ENCODE measurements at places on chromosomes 3 and 15. TPM values are rescaled to one million over a fixed set of nuclear protein-coding genes. Genes with fewer than 3 reads are reported as not detected.

DNA sequence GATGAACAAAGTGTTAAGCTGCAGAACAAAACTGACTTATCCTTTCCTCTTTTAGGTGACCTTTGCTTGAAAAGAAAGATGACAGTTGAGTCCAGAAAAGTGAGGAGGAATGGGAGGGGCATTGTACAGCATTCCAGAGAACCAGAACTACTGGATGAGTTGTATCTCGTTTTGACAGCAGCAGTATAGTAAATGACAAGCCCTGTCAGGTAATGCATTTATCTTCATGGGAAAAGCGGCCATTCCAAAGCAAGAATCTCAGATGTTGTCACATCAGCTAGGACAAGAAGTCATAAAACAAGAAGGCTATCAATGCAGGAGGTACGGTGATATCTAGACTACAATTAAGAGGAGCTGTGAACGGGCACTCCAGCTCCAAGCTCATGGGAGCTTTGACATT is 421.5 kb downstream of the MAGI1 start:
- DNase-seq: no peak

GRCh38 chr15:52180196-52180835 is 10.9 kb downstream of the GNB5 start:
- DNase-seq: no peak

XIRP1 gene
- 249 TPM for total RNA-seq

- DNase-seq: no peak
Observed at GRCh38 chr3:46719735-46720271, 2.1 kb upstream of the PRSS50 start.

DNA sequence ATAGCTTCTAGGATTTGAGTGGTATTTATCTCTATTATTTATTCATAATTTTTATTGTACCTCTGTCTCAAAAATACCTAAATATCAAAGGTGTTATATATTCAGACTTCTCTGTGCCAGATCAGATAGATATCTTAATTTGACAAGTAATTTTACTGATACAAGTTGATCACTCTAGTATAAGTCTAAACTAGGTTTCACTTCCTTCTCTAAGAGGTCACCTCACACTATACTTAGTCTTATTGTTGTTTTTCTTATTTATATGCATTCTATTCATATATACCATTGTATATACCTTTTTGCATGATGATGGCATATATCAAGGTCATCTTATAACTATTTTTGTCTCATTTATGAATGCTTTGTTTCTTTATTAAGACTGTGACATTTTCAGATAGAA is 26.4 kb upstream of the HGD start:
- DNase-seq: no peak

GRCh38 chr3:41710646-41711388 is 251.1 kb downstream of the ULK4 start:
- DNase-seq: no peak

GRCh38 chr3:177135841-177136492 is 61.3 kb downstream of the TBL1XR1 start:
- no peak for DNase-seq

GRCh38 chr3:192894676-192895075 is 23.0 kb downstream of the MB21D2 start:
- no peak for DNase-seq

GRCh38 chr15:38722236-38722635 is 157.6 kb upstream of the RASGRP1 start:
- DNase-seq: no peak

GRCh38 chr3:60169755-60170154 is 1081.5 kb downstream of the FHIT start:
- no peak for DNase-seq

C3orf18 gene
- total RNA-seq: 53.1 TPM

NDN gene
- 37.7 TPM for total RNA-seq

ACKR2 gene
- 0.43 TPM for total RNA-seq

SI gene
- not detected for total RNA-seq

GRCh38 chr3:14438262-14438661 is 35.9 kb downstream of the SLC6A6 start:
- DNase-seq: no peak

HGD gene
- total RNA-seq: not detected

DNA sequence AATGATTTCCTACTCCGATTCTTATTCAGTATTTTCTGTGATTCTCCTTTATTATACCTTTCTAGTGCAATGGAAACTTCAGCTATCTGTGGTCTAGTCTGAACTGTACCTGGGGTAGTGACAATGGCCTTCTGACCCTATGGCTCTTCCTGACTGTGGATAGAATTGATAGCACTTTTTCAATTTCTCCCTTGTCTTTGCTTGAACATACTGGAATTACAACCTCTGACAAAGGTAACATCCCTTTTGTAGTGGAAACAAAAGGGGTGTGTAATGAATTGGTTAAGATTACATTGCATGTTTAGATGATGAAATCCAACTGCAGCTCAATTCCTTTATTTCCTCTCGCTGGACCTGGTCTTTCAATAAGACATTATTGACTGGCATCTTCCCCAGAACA is 21.0 kb upstream of the SOX2 start:
- no peak for DNase-seq

DNA sequence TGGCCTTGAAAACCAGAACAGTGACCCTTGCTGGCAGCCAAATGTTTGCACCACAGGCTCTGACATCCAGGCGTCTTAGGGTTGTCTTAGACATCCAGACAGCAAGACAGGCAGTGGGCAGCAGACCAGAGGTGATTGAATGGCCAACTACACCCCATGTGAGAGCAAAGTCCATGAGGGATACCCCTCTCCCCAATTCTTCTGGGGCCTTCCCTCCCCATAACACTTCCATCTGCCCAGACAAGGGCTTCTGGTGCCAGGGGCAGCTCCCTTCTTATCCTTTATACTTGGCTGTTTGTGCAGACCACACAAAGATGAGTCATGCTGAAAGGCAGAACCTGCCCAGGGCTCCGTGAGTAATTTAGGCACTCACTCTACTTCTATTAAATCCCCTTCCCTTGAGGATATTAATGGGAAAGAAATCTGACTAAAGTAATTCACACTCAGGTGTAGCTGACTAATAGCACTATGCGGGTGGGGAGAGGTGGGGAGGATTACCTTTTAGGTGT is 257.9 kb downstream of the UACA start:
- DNase-seq: no peak

CSTA gene
- total RNA-seq: 0.73 TPM

Data from Right ventricle myocardium superior (tissue), 1 donor.